Activated CD8-positive, alpha-beta memory T cell treated with anti-CD3 and anti-CD28 coated beads, Interleukin-2, amount 10 ng/mL, durations not matched to agents 7 days and 5 days (primary cell): ENCODE measurements at places on chromosomes 3 and 15.

DNA sequence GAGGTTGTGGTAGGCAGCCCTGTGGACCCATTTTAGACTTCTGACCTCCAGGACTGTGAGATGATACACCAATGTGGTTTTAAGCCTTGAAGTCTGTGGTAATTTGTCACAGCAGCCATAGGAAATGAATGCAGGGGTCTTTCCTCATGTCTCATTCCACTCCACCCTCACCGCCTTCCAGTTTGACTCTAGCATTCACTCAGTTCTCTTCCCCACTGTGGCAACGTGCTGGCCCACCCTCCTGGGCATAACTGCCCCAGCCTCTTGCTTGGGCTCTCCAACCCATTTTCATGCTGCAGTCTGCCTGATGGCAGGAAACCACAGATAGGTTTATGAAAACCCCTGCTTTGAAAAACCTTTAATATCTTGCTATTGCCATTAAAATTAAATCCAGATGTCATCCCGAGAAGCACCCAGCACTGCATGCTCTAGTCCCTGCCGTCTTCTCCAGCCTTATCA, 7.3 kb upstream of the TRNT1 start:
- peak; percentile 68 for DNase-seq

GRCh38 chr3:189927975-189928895, 192.5 kb downstream of the P3H2 start:
- DNase-seq: no peak

DNA sequence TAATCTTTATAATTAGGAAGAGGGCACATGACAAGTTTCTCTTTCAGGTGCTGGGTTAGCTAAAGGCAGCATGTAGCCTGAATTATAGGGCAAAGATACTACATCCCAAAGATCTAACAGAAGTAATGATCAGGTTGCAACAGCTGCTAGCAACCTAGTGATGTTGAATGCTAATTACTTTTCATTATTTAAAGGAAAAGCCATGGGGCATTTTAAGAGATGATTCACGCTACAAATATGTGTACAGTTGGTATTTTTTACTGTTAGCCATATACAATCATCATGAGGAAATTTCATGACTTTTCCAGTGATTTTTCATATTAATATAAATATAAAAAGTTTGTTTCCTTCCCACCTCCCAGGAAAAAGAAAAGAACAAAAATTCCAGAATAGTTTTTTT, 43.0 kb downstream of the NEK10 start:
- DNase-seq: no peak

DNA sequence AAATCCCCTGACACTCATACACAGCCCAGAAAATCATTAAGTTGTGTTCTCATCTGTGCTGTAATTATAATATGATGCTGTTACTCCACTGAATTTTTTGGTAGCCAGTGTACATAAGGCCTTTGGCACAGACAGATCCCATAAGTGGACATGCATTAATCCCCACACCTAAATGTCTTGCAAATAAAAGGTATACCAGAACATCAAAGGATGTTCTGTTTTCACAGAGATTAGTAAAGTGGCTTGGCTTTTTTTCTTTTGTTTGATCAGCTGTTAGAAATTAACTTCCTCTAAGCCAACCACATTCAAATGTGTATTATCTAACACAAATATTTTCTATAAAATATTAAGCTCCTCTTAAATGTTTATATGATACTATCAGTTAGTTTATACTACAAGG, 2.7 kb downstream of the SST start:
- no peak for DNase-seq

DNA sequence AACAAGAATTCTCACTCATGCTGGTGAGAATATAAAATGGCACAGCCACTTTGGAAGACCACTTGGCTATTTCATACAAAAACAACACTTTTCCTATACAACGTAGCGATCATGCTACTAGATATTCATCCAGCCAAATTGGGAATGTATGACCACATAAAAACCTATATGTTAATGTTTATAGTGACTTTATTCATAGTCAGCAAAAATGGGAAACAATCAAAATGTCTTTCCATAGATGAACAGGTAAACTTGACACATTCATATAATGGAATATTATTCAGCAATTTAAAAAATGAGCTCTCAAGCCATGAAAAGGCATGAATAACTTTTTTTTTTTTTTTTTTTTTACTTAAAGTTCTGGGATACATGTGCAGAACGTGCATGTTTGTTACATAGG, 445.2 kb downstream of the ZBBX start:
- DNase-seq: no peak
